ENCODE measurements at places on chromosomes 12 and 14.
A peak's percentile ranks its signal among the peaks of the same experiment; 100 is the strongest.

DNA sequence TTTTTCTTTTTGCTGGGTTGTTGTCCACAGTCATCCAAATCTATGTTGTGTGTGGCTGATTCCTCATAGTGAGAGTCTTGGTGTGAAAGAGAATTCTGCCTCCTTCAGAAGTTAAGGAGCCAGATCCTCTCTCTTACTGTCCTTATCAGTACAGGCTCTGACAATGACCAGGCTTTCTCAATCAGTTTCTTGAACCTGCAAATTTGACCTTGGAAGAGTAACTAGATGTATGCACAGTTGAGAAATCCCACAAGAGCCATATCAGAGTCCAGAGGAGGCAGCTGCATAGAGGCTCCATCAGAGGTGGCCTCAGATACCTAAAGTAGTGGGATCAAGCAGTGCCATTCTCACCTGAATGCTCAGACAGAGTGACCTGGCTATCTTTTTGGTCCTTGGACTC is 5.5 kb upstream of the GALC start:
- DNase-seq = no peak

GRCh38 chr14:100045642-100046344 is 19.4 kb upstream of the EVL start:
- DNase-seq = no peak

- DNase-seq = no peak
Measured at GRCh38 chr12:5371631-5372030, 60.3 kb upstream of the NTF3 start.

DNA sequence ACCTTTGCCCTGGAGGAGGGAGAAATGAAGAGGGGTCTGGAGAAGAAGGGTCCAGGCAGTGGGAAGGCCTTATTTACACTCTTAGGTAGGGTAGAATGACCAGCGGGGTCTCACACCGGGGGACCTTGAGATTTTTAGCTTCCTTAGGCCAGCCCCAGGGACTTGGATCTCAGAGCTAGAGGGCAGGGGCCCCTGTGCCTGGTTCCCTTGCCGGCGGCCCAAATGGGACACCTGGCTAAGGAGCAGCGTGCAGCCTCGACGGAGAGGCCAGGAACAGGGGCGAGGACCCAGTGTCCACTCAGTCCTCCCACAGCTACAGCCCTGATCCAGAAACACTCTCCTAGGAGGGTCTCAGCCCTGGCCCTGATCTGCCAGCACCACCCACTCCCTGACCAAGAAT is 41.8 kb downstream of the DIO3 start:
- no peak for DNase-seq

DNA sequence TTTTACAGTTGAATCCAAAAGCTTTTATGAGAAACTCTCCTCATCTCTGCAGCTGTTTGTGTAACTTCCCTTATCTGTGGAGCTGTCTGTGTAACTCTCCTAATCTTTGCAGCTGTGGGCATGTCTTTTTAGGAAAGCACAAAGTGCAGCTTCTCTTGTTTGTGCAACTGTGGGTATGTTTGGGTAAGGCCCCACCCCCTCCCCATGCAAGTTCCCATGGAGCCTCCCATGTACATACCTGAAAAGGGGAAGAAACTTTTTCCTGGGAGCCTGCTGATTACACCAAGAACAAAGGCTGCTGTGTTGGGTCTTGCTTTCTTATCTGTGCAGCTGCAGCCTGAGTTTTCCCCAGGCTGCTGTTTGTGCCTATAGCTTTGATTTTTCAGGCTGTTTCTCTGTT is 42.7 kb upstream of the CDKN3 start:
- DNase-seq = no peak

- no peak for DNase-seq
Measured at GRCh38 chr14:69096781-69097475, 56.0 kb downstream of the DCAF5 start.

GRCh38 chr12:122880668-122881067 is 15.3 kb downstream of the VPS37B start:
- no peak for DNase-seq

DNA sequence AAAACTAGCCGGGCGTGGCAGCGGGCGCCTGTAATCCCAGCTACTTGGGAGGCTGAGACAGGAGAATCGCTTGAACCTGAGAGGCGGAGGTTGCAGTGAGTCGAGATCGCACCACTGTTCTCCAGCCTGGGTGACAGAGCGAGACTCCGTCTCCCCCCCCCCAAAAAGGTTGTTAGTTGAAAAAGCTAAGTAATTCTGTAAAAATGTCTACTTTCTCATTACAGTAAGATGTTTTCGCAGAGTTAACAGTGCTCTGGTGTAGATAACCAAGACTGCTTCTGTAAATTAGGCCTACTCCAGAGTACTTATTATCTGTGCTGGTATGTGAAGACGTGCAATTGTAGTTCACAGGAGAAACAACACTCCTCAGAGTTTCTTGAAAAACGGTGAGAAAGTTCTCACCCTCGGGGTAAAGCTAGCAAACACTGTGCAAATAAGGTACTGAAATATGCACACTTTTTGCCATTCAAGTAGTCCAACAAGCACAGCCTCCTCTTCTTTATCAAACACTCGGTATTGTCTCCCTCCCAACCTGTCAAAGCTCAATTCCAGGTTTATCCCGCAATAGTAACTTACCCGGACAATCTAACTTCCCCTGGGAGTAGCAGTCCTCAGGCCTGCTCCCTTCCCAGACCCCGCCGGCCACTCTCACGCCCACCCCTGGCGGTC is 974 bp downstream of the BTBD7 start:
- no peak for DNase-seq

GRCh38 chr12:52211716-52212585 is 20.1 kb upstream of the KRT80 start:
- DNase-seq = peak; percentile 27

DNA sequence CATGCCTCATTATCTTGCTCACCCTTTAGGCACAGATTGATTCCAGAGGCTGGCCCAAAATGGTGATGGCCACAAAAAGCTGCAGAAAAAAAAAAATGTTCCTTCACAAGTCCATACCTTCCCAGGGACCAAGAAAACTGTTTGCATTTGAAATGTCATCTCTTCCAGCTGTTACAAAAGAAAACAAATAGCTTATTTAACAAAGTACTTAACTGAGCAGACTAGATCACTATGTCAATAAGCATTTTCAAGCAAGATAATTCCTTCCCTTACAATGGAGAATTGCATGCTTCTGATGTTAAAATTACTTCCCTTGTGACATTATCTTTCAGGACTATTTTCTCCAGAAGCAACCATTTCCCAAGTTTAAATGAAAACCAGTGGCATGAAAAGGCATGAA is 377.9 kb upstream of the KITLG start:
- DNase-seq = no peak

Data from left hindlimb (tissue), 1 donor.